SHP77 treated with DMSO at 0.1 percent for 48 hours (cell line): ENCODE measurements at places on chromosomes 2 and 18.
A peak's percentile ranks its signal among the peaks of the same experiment; 100 is the strongest.

DNA sequence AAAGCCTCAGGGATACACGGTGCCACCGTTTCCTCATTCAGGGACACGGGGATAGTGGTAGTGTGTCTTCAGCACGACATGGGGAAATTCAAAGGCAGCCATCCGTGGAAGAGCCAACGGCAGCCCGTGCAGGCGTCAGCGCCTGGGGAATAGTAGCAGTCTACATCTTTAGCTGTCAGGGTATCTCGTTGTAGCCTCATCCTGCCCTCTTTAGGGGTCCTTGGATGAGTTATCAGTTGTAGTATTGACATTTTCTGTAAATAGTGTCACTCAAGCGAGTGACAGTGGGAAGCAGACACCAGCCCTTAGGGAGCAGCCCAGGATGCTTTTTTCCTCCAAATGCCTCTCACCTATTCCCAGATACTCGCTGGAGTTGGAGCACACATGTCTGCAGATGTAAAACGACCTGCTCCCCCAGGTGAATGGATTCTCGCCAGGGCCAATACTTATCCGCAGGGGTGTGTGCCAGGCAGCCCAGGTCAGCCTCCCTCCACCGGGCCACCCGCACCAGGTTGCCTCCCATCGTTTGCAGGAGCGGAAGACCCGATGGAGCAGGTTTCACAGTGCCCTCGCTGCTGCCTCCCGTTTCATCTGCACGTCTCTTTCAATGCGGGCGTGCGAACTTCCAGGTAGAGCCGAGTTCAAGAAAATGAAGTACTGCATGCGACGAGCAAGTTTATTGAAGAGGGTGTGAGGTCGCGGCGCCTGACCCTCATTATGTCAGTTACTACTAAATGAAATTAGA, 41.0 kb downstream of the AGAP1 start:
- no peak for DNase-seq

DNA sequence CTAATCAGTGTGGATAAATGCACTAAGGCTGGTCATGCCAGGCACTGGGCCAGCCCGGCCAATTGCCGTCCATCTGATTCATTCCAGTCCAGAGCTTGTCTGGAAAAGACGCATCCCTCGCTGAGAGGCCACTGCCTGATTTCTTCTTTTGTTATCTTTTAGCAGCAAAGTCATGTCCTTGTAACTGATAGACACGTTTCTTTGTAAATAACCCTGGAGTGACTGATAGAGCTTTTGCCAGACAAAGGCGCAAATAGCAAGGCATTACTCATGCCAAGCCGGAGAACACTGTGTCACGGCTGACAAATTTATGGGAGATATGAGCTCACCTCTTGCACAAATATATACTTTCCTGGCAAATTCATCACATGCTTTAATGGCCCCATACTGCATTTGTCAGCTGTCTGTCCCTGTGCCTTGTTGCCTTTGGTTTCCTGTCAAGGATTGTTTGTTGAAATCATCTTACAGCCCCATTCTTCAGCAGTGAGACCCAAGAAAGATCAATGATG, 164.4 kb downstream of the ETAA1 start:
- DNase-seq, result peak; percentile 84

GRCh38 chr2:28048341-28048740, 157.8 kb downstream of the BABAM2 start:
- no peak for DNase-seq

GRCh38 chr2:232455426-232456255, at the start of gene ALPI:
Gene ALPI (plus strand): TSS chr2:232456153. CDS start chr2:232456200, 47 bp downstream.
- no peak for DNase-seq

- DNase-seq, result no peak
Observed at GRCh38 chr2:130850788-130851623, 14.3 kb downstream of the ARHGEF4 start.

- no peak for DNase-seq
Observed at GRCh38 chr2:37468170-37468569, 123.7 kb downstream of the QPCT start.

DNA sequence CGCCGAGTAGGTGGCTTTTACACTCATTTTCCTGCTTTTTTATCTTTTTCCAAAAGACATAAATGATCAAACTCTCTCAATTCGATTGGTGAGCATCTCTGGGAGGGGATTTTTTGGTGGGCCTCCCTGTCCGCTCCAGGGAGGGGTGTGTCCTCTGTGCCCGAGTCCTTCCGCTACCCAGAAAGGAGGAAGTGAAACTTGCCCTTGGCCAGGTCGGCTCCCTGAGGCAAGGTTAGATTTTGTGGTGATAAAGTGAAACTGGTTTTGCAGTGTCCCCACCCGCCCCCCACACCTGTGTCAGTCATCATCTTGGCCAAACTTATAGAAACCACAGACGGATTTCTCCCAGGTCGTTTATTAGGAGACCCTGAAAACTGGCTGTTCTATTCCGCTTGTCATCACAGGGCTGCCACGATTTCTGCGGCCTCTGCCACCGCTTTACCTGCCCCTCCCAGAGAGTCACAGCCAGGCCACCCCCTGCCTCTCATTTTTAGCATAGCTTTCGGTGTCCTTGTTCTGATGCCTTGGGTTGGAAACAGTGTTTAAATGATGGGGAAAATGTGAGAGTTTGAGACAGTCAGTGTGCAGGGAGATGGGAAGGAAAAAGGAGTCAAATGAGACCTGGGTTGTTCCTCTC, 93.6 kb downstream of the SH3BP4 start:
- DNase-seq, result no peak

- DNase-seq, result no peak
Observed at GRCh38 chr2:102703748-102704147, 58.1 kb upstream of the TMEM182 start.

DNA sequence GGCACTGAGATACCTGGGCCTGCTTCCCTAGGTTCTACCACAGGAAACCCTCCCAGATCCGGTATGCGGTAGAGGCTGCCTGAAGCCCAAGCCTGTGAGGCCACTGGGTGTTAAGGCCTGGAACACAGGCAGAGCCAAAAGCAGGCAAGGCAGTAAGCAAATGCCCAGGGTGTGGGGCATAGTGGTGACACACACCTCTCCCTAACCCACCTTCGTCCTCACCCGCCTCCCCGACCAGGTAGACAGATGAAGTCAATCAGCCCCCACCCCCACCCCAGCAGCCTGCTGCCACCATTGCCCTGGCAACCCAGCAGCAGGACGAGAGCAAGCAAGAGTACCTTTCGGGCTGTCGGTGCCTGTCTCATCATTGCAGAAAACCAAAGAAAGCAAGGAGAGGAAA, 6.1 kb downstream of the DCTN1 start:
- DNase-seq, result no peak

DNA sequence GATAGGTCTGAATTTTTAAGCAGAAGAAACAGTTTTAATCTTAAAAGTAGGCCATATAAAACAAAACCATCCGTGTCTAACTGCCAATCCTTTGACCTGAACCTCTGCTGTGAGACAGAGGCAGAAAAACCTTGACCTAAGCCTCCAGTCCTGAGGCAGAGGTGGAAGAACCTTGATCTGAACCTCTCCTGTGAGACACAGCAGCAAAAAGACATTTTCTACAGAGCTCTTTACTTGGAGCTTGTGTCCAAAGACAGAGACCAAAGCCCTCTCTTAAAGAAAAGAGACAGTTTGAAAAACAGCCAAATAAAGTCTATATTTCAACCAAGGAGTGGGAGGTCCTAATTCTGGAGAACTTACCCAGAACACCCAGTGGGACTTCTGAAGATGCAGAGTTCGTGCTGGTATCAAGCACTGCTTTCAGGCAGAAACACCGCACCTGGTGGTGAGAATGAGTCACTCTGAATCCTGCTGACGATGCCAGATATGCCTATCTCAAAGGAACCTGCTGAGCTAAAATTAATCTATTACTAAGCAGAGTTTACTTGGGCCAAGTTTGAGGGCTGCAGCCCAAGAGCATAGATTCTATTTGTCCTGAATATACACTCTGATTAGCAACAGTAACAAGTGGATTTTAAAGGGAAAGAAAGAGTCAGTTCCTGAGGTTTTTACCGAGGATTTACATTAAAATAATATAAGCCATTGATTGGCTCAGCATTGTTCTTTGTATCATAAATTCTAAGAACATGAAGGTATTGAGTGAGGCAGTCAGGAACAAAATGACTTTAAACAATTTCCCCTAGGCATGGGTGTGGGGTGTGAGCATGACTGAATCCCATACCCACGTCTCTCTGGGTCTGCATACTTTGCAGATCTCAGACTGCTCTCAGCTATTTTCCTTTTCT, 806.4 kb downstream of the TRIB2 start:
- DNase-seq, result no peak

DNA sequence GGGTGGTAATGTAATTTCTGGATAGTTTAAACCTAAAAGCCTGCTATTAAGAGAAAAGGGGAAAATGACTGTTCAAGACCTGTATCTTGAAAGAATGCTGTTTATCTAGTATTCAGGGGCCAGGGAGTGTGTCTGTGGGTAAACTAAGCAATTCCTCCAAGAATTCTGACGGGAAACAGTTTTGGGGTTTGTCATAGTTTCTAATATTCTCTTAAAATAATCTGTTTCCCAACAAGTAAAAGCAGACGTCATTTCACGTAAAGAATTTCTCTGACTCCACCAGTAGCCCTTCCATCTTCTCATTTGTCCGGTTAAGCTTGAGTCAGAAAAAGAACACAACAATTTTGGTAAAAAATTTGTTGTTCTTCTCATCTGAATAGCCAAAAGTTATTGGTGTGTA, 232.1 kb upstream of the EPAS1 start:
- no peak for DNase-seq

GRCh38 chr2:25347205-25347815, 5.6 kb upstream of the DNMT3A start:
- peak; percentile 5 for DNase-seq

GRCh38 chr2:119744335-119744939, 15.3 kb upstream of the PTPN4 start:
- DNase-seq, result peak; percentile 25

DNA sequence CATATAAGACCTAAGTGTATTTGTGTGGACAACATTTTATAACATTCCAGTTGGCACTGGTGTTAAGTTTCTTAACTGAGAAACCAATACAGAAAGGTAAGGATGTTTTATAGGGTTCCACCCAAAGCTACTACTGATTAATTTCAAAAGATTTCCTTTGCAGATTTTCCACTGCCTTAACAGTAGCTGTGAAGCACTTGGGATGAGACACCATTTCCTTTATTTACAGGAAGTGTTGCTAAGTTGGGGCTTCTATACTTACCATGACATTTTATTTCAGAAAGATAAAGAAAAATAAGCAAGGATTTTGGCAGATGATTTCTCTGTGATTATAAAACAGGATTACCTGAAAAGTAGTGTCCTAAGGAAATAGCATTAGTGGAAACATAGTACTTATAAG, 234.3 kb downstream of the CALCRL start:
- no peak for DNase-seq

DNA sequence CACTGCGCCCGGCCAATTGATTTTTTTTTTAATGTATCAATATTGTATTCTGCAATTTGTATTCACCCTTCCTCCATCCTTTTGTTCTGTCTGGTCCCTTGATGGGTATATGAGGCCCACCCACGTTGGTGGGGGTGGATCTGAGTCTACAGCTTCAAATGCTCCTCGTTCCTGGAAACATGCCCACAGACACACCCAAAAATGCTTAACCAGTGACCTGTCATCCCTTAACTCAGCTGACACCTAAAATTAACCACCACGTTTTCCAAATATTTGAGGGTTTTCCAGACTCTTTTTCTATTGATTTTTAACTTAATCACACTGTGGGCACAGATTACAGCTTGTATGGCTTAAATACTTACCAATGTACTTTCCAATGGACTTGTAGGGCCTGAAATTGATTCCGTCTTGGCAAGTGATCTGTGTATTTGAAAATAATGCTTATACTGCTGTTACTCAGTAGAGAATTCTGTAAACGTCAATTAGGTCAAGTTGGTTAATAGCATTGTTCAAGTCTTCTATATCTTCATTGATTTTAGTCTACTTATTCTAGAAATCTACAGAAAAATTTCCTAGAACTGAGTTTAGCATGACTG, 34.4 kb upstream of the CYP27C1 start:
- DNase-seq, result no peak

GRCh38 chr2:201730651-201731285, 32.3 kb upstream of the MPP4 start:
- no peak for DNase-seq

- no peak for DNase-seq
Observed at GRCh38 chr18:67142604-67143003, 373.9 kb downstream of the DSEL start.

DNA sequence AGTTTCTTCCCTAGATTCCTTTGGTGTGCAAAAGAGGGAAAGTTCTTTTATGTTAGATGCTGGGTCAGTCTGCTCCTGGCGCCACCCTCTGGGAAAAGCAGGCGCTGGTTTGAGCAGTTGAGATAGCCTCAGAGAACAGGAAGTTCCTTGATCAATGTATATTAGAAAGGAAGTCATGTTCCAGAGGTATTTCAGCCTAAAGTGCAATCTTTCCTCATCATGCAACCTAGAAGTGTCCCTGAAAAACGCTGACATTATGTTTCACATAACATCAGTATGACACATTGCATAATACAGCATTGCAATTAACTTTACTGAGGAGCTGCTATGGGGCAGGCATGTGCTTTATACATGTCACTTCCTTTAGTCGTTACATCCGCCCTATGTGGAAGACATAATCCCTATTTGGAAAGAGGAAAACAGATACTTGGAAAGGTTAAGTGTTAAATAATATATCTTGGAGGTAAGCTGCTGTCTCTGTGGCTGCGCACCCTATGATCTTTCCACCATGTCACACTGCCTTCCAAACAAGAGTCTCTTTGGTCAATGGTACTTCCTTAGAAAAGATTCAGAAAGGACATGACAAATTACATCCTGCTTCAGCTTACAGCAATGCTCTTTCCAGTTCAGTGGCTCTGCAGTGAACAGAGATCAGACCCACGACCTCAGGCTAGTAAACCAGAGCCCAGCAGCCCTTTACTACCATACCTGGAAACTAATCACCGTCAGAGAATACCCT, 369.7 kb downstream of the RAD51AP2 start:
- DNase-seq, result no peak

GRCh38 chr2:219605607-219605954, 7.9 kb downstream of the STK11IP start:
- DNase-seq, result no peak

DNA sequence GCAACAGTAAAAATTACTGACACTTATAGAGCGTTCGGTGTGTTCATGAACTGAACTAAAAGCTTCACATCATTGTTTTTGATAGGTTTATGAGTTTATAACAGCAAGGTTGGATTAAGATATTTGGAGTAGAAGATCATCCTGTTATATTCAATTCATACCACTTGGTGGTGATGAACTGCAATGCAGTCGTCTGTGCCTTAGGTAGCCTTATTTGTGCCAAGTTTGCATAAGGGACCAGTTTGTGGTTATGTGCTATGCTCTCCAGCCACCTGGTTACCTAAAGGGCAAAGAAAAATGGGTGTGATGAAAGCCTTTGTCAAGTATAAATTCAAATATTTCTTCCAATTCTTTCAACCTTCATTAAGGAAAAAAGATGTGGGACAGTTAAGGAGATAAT, 150.9 kb upstream of the KCNH7 start:
- DNase-seq, result no peak

- peak; percentile 66 for DNase-seq
Observed at GRCh38 chr2:186256540-186256939, 229.5 kb upstream of the ZC3H15 start.

DNA sequence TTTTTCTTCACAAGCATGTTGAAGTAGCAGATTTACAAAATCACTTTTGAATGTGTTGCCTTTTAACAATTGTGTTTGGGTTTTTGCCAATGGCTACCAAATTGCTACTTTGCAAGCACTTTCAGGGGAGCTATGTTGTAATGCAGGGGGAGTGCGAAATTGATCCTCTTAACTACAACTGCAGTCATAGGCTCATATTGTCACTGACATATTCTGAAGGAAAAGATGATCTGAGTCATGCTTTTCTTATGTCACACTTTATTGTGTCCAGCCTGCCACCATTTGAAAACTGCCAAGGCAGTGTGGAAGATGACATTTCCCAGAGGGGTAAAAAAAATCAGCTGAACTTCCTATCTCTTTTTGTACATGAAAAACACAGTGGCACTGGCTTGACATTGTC, 74.9 kb downstream of the GPD2 start:
- no peak for DNase-seq
